ENCODE measurements at places on chromosomes 7 and 10. TPM values are rescaled to one million over a fixed set of nuclear protein-coding genes. Genes with fewer than 3 reads are reported as not detected.

The C7orf33 gene
- 2.6 TPM for polyA plus RNA-seq

The CFAP70 gene
- 0.60 TPM for polyA plus RNA-seq

The BPGM gene
- polyA plus RNA-seq: 18.2 TPM

The ELMO1 gene
- polyA plus RNA-seq: 23.1 TPM

The ATG9B gene
- 0.75 TPM for polyA plus RNA-seq

The FXYD4 gene
- 1.9 TPM for polyA plus RNA-seq

GRCh38 chr10:113183573-113183972, 233.5 kb downstream of the TCF7L2 start:
- DNase-seq: no peak

DNA sequence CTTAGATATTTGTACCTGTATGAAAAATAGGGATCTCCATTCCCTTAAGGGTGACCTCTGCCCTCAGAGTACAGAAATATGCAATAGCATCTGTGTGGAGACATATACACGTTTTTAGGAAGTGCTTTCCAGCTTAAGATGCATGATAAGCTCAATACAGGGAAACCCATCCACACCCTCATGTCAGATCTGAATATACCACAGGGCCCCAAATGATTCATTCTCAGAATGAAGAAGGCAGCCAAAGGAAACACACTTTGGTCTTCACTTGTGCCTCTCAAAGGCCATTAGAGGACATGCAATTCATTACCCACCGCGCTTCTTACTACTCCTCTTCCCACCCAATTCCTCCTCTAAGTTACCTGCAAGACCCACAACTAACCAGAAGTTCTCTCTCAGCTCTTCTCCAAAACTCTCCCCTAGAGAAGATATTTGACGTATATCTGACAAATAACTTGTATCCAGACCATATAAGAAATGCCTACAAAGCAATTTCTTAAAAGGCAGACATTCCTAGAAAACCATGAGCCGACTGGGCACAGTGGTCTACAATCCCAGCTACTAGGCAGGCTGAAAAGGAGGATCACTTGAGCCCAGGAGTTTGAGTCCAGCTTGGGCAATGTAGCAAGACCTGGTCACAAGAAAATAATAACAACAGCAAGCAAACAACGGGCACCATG, 103.0 kb downstream of the OAT start:
- DNase-seq: no peak

DNA sequence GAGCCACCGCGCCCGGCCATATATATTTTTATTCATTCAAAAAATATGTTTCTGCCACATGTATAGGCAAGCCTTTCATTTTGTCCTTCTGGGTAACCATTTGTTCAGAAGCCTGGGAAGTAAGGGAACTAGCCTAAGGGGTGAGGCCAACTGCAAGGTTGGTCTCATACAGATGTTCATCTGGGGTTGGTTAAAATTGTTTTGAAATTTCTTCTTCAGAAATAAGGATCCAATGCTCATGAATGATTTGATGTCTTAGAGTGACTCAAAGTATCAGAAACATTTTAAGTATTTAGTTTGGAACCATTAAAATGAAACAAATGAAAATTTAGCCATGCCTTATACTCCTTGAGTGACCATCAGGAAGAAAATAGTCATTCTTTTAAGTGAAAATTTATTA, 397.2 kb downstream of the SUGCT start:
- DNase-seq: no peak

DNA sequence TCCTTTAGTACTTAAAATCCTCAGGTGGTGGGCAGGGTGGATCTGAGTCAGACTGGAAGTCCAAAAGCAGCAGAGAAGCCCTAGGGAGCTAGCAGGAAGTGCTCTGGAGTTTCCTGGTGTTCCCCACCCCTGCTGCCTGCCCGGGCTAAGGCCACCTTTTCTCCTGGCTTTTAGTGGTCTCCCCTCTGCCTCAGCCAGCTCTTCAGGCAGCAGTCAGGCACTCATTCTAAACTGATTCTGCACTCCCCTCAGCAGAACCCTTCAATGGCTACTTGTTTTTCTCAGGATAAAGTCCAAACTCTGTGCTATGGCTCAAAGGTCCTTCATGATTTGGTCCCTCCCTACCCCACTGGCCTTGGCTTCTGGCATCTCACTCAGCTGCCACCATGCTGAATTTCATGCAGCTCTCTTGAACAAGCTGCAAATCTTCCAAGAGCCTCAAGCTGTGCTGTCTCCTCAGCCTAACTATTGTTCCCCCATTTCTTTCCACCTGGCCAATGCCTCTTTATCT, 28.9 kb upstream of the DNMBP start:
- DNase-seq: no peak

GRCh38 chr10:29862923-29863614, 196.3 kb downstream of the JCAD start:
- DNase-seq: no peak

GRCh38 chr7:158035343-158035742, 552.3 kb downstream of the PTPRN2 start:
- no peak for DNase-seq

DNA sequence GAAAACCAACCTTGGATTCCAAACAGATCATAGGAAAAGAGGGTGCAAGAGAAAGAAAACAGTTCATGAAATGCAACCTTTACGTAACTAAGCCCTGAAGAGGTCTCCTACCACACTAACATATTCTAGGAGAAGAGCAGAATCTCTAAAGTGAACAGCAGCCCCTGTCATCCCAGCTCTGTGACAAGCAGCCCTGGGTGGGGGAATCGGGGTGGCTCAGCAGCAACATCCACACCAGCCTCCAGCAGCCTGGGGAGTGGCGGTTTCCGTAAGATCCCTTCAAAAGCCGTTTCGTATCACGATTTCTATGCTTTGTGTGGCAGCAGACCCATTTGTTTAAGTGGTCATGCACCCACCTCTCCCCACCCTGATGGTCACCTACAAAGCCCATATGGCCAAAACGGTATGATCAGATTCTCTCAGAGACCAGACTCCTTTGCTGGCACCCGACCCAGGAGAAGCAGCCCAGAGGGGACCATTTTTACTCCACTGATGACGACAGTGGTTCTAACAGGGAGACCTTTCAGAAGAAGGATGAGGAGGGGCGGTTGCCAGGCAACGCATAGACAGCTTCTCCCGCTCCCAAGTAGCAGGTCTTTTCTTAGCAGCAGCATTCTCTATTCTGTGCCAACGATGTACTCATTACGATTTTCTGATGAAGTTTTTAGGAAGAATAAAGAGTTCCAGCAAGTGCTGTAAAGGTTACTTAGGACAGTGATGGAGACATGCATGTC, 300.6 kb downstream of the DNAJB6 start:
- DNase-seq: no peak

DNA sequence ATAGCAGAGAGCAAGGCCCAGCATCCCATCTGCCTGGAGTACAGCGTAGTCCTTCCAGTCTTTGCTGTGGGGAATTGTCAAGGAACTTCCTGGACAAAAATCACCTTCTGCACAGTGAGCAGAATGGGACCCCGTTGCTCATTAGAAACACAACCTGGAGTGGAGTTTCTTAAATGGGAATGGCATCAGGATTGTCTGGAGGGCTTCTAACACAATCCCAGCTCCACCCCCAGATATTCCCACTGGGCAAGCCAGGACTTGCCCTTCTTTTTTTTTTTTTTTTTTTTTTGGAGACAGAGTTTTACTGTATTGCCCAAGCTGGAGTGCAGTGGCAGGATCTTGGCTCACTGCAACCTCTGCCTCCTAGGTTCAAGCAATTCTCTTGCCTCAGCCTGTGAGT, 356.4 kb downstream of the GALNT17 start:
- DNase-seq: peak; percentile 51

- DNase-seq: no peak
These were observed 50.1 kb downstream of the SFTPD start for GRCh38 chr10:79898597-79899325.

DNA sequence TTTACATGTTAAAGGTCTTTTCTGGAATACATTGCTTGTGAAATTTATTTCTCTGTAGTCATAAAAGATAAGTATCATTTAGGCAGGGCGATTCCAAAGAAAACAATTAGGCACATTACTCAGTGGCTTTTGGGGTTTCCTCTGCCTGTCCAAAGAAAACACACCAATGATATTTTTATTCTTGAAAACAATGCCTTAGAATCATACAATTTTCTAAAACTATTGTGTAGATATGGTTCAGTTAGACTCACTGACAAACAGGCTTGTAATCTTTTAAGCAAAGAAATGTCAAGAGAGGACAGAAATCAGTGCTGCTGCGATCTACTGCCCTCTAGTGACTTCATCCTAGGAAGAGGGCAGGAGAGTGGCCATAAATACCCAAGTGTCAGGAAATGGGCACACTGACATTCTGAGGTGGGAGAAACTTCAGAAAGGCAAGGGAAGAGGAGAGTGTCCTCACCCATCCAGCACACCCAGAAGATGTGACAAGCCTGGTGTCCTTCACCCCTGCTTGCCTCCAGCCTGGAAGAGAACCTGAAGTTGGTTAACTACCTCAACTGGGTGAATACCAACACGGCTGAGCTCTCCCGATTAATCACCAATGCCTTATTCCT, 120.5 kb downstream of the GALNT11 start:
- DNase-seq: peak; percentile 26

GRCh38 chr10:62047228-62047892, 145.9 kb downstream of the ARID5B start:
- no peak for DNase-seq
